Right atrium auricular region (tissue), 2 donors: ENCODE measurements at places on chromosomes 5 and 9.

GRCh38 chr9:86585422-86586143 is 231.4 kb upstream of the TUT7 start:
- no peak for DNase-seq

DNA sequence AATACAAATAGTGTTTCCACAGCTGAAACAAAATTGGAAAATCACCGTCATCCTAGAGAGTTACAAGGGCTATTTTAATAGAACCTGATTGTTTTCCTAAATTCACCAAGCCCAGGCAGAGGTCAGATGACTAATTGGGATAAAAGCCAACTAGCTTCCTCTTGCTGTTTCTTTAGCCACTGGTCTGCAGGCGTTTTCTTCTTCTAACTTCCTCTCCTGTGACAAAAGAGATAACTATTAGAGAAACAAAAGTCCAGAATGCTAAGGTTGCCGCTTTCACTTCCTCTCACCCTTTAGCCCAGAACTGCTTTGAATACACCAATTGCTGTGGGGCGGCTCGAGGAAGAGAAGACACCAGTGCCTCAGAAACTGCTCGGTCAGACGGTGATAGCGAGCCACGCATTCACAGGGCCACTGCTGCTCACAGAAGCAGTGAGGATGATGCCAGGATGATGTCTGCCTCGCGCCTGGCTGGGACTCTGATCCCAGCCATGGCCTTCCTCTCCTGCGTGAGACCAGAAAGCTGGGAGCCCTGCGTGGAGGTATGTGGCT is at the start of gene TLR4:
TSS of gene TLR4 (plus strand) at position 380 of the 552 bp plus-strand sequence. CDS start at position 450, 70 bp downstream.
- DNase-seq, result peak; percentile 84

GRCh38 chr5:41840251-41840650 is 30.0 kb downstream of the OXCT1 start:
- DNase-seq, result no peak

DNA sequence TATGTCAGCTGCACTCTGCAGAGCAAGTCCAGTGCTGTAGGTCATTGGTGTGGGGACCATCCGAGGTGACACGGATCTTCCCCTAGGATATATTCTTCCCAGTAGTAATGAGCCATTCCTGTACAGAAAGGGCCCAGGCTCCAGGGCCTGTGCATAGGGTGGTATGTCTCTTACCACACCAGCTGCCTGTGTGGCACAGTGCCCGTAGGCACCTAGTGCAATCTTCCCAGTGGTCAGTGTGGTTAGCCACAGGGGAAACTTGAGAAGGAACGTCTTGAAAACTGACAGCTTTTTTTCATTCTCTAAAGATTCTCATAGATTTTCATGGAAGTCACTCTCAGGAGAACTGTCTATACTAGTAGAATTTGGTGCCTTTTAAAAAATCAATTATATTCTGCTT is 39.8 kb downstream of the CYSTM1 start:
- no peak for DNase-seq

- DNase-seq, result no peak
Measured at GRCh38 chr9:69500896-69501295, 171.3 kb downstream of the APBA1 start.
